Osteocyte (in vitro differentiated cells): ENCODE measurements at places on chromosomes 3 and 15. TPM values are rescaled to one million over a fixed set of nuclear protein-coding genes. Genes with fewer than 3 reads are reported as not detected.
A peak's percentile ranks its signal among the peaks of the same experiment; 100 is the strongest.

OXSR1 gene
- total RNA-seq, result 55.7 and 57.8 TPM in 2 replicates

TMEM62 gene
- total RNA-seq, result 11.7 and 15.2 TPM in 2 replicates

ADAMTS9 gene
- total RNA-seq, result 0.94 and 1.5 TPM in 2 replicates

SLC22A13 gene
- total RNA-seq, result 0.99 and 1.2 TPM in 2 replicates

IGSF11 gene
- not detected in 2 replicates for total RNA-seq

SPATA12 gene
- total RNA-seq, result not detected in 2 replicates

DNAH12 gene
- total RNA-seq, result 0.05 and 0.08 TPM in 2 replicates

GHSR gene
- not detected in 2 replicates for total RNA-seq

RLBP1 gene
- total RNA-seq, result not detected in 2 replicates

PDIA5 gene
- total RNA-seq, result 35.5 and 39.7 TPM in 2 replicates

LIPH gene
- total RNA-seq, result not detected in 2 replicates

DNA sequence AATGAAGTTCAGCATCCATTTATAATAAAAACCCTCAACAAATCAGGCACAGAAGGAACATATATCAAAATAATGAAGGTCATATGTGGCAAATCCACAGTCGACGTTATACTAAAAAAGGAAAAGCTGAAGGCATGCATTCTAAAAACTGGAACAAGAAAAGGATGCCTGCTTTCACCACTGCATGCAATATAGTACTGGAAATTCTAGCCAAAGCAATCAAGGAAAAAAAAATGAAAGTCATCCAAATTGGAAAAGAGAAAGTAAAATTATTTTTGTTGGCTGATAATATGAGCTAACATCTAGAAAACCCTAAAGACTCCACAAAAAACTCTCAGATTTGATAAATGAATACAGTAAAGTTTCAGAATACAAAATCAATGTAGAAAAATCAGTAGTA lies 1123.2 kb downstream of the TBL1XR1 start:
- DNase-seq, result no peak
- H3K36me3 ChIP-seq, result no peaks in the 10 kb centered on the region
- H3K4me1 ChIP-seq, result peaks cover 34% of the 10 kb centered on the region
- H3K27me3 ChIP-seq, result no peaks in the 10 kb centered on the region
- H3K4me3 ChIP-seq, result no peak overlapping the region
- H3K27ac ChIP-seq, result peak overlapping the region; percentile 29

GRCh38 chr3:170528726-170529125 lies 57.1 kb downstream of the SLC7A14 start:
- no peaks in the 10 kb centered on the region for H3K36me3 ChIP-seq
- no peak for DNase-seq
- no peak overlapping the region for H3K4me3 ChIP-seq
- no peaks in the 10 kb centered on the region for H3K4me1 ChIP-seq
- H3K27me3 ChIP-seq, result no peaks in the 10 kb centered on the region

- H3K36me3 ChIP-seq, result no peaks in the 10 kb centered on the region
- no peak overlapping the region for H3K4me3 ChIP-seq
- peaks cover 6% of the 10 kb centered on the region for H3K27me3 ChIP-seq
- DNase-seq, result no peak
Measured at GRCh38 chr3:108381529-108382140, 85.3 kb downstream of the HHLA2 start.

DNA sequence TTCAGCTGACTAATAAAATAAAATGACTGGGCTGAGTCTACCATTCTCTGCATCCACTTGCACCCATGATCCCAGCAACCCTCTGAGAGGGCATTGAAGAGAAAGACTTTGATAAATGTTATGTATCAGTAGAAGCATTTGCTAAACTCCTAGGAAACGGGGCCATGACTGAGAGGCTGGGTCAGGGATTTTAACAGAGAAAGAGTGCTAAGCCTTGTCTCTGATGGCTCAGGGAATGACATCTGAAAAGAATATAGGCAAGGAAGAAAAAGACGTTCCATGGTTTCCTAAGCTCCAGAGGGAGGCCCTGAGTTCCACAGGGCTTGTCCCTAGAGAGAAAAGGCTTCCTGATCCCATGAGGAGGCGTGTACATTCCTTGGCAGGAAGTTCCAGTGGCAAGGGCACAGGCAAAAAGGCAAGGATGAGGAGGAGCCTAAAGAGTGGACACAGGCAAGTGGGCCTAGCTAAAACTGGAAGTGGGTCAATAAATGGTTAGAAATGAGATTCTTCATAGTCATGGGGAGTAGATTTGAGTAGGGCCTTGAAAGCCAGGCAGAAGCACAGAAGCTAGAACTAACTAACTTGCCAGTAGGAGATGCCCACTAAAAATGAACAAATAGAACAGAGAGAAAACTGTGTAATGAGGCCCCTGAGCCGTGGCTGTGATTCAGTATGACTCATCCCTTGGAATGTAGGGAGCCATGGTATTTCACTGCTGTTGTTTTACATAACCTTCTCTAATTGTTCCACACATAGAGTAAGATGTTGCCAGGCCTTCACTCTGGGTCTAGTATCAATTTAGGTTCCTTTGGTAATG lies 44.9 kb upstream of the MANF start:
- peak overlapping the region; percentile 96 for H3K27ac ChIP-seq
- H3K36me3 ChIP-seq, result no peaks in the 10 kb centered on the region
- H3K27me3 ChIP-seq, result no peaks in the 10 kb centered on the region
- DNase-seq, result no peak
- H3K4me1 ChIP-seq, result peaks cover 39% of the 10 kb centered on the region

- peaks cover 5% of the 10 kb centered on the region for H3K36me3 ChIP-seq
- H3K27me3 ChIP-seq, result no peaks in the 10 kb centered on the region
- H3K4me1 ChIP-seq, result no peaks in the 10 kb centered on the region
Measured at GRCh38 chr3:48656061-48656840, 6.4 kb downstream of the CELSR3 start.

DNA sequence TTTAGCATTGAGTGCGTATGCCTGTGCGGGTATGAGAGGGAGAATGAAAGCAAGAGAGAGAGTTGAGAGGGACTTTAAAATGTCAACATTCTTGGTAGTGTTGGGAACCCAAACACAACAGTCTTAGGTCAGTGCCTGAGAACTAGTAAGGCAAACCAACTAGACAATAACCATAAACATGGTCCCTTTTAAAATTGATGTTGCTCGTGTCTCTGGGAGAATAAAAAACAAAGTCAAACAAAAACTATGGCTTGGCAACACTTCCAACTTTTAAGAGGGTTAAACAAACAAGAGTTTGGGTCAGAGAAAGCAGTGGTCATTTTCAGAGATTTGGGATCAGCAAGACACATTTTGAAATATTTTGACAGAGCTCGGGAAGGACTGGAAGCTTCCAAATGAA lies 146.7 kb upstream of the THBS1 start:
- peaks cover 33% of the 10 kb centered on the region for H3K4me1 ChIP-seq
- H3K36me3 ChIP-seq, result no peaks in the 10 kb centered on the region
- H3K27ac ChIP-seq, result peak overlapping the region; percentile 61
- DNase-seq, result no peak
- no peaks in the 10 kb centered on the region for H3K27me3 ChIP-seq
- no peak overlapping the region for H3K4me3 ChIP-seq

- H3K4me3 ChIP-seq, result no peak overlapping the region
- no peak overlapping the region for H3K27ac ChIP-seq
- peaks cover 9% of the 10 kb centered on the region for H3K27me3 ChIP-seq
Measured at GRCh38 chr3:39281533-39281932, 1.7 kb upstream of the CX3CR1 start.

DNA sequence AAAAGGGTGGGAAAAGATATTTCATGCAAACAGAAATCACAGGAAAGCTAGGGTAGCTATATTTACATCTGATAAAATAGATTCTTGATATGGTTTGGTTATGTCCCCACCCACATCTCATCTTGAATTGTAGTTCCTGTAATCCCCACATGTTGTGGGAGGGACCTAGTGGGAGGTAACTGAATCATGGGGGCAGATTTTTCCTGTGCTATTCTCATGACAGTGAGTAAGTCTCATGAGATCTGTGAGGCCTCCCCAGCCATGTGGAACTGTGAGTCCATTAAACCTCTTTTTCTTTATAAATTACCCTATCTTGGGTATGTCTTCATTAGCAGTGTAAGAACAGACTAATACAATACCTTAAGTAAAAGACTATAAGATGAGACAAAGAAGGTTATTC lies 558.1 kb downstream of the RSL24D1 start:
- no peak for DNase-seq
- H3K4me3 ChIP-seq, result no peak overlapping the region
- H3K36me3 ChIP-seq, result no peaks in the 10 kb centered on the region
- no peaks in the 10 kb centered on the region for H3K27me3 ChIP-seq
- H3K27ac ChIP-seq, result no peak overlapping the region

DNA sequence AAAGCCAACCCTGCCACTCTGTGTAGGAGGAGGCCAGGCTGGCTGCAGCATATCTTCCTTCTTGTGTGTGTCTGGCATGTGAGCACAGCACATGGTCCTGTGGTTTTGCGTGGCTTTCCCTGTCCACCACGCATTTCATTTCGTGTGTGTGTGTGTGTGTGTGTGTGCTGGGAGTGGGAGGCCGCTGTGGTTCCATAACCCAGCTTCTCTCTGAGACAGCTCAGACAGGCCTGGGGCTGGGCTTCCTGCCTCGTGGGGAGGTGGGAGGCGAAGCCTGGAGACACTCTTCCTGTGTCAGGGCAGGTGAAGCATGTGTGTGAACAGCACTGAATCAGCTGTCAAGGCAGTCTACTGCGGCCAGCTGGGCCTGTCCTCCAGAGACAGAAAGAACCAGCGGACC lies 16.0 kb upstream of the MRPS22 start:
- DNase-seq, result peak; percentile 76
- peaks cover 38% of the 10 kb centered on the region for H3K27me3 ChIP-seq
- H3K27ac ChIP-seq, result no peak overlapping the region
- no peaks in the 10 kb centered on the region for H3K4me1 ChIP-seq
- H3K36me3 ChIP-seq, result no peaks in the 10 kb centered on the region

- no peak overlapping the region for H3K27ac ChIP-seq
- no peaks in the 10 kb centered on the region for H3K36me3 ChIP-seq
- no peaks in the 10 kb centered on the region for H3K27me3 ChIP-seq
- H3K4me3 ChIP-seq, result no peak overlapping the region
Measured at GRCh38 chr3:182469086-182469485, 324.2 kb upstream of the ATP11B start.

- no peak overlapping the region for H3K4me3 ChIP-seq
- H3K36me3 ChIP-seq, result peaks cover 20% of the 10 kb centered on the region
- H3K27me3 ChIP-seq, result no peaks in the 10 kb centered on the region
Measured at GRCh38 chr15:99315636-99316035, 64.4 kb downstream of the LRRC28 start.

- H3K4me1 ChIP-seq, result no peaks in the 10 kb centered on the region
- H3K27ac ChIP-seq, result no peak overlapping the region
- no peaks in the 10 kb centered on the region for H3K36me3 ChIP-seq
- H3K27me3 ChIP-seq, result peaks cover 14% of the 10 kb centered on the region
- no peak for DNase-seq
Measured at GRCh38 chr15:65344914-65345275, 32.9 kb downstream of the IGDCC3 start.

DNA sequence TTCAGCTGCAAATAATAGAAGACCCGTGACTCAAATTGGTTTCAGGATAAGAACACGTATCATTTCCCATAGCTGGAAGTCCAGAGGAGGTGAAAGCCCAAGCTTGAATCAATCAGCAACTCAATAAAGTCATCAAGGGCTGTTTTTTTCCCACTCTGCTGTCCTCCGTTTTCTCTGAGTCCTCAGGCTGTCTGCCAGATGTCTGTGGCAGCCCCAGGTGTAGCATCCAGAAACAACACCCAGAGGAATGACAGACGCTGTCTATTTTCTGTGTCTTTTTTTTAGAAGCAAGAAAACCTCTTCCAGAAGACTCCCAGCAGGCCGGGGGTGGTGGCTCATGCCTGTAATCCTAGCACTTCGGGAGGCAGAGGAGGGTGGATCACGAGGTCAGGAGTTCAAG lies 204.4 kb downstream of the FAM43A start:
- H3K27ac ChIP-seq, result no peak overlapping the region
- H3K27me3 ChIP-seq, result peaks cover 7% of the 10 kb centered on the region
- H3K36me3 ChIP-seq, result peaks cover 2% of the 10 kb centered on the region
- H3K4me1 ChIP-seq, result no peaks in the 10 kb centered on the region
- no peak overlapping the region for H3K4me3 ChIP-seq

DNA sequence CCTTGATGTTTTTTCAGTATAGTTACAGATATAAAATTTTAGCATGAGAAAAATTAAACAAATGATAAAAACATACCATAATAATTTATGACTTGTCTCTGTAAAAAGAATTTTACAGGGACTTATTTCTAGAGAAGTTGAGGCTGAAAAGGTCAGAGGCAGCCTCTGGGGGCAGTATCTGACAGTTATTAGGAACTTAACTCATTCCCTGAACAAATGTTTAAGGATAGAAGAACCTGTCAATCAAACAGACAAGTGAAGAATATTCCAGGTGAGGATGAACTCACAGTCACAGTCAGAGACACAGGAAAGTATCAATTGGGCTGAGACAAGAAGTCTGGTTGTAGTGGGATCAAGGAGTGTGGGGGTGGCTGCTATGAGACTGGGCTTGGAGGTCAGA lies 7.3 kb downstream of the MYLK start:
- DNase-seq, result no peak
- H3K27ac ChIP-seq, result no peak overlapping the region
- no peaks in the 10 kb centered on the region for H3K27me3 ChIP-seq
- no peaks in the 10 kb centered on the region for H3K36me3 ChIP-seq
- H3K4me1 ChIP-seq, result no peaks in the 10 kb centered on the region
- H3K4me3 ChIP-seq, result no peak overlapping the region

DNA sequence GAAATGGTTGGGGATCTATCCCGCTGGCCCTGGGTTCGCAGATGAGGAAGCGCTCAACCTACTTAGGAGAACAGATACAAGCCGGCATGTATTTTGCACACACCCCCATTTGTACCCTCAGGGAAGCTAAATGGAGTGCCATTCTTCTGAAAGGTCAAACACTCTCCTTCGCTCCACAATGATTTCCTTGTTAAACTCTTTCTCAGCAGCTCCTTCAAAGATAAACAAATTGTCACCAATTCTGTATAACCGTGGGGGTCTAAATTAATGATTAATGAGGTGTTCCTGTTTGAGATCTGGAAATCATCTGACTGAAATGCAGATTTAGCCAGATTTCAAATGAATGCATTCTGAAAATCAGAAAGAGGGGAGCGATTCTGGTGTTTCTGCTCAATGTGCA lies 124.0 kb downstream of the MEGF11 start:
- no peaks in the 10 kb centered on the region for H3K4me1 ChIP-seq
- no peak for DNase-seq
- no peaks in the 10 kb centered on the region for H3K36me3 ChIP-seq
- peaks cover 83% of the 10 kb centered on the region for H3K27me3 ChIP-seq

- H3K36me3 ChIP-seq, result no peaks in the 10 kb centered on the region
- peaks cover 11% of the 10 kb centered on the region for H3K4me1 ChIP-seq
- H3K27ac ChIP-seq, result no peak overlapping the region
- DNase-seq, result no peak
- no peak overlapping the region for H3K4me3 ChIP-seq
- H3K27me3 ChIP-seq, result peaks cover 7% of the 10 kb centered on the region
Measured at GRCh38 chr15:62612771-62613170, 429.8 kb upstream of the TPM1 start.

- H3K4me3 ChIP-seq, result no peak overlapping the region
- H3K27me3 ChIP-seq, result no peaks in the 10 kb centered on the region
- peaks cover 32% of the 10 kb centered on the region for H3K4me1 ChIP-seq
- no peaks in the 10 kb centered on the region for H3K36me3 ChIP-seq
- H3K27ac ChIP-seq, result peak overlapping the region; percentile 72
- no peak for DNase-seq
Measured at GRCh38 chr15:45919806-45920205, 285.0 kb downstream of the SQOR start.
